ENCODE measurements at places on chromosomes 4 and X. TPM values are rescaled to one million over a fixed set of nuclear protein-coding genes. Genes with fewer than 3 reads are reported as not detected.
A peak's percentile ranks its signal among the peaks of the same experiment; 100 is the strongest.

DNA sequence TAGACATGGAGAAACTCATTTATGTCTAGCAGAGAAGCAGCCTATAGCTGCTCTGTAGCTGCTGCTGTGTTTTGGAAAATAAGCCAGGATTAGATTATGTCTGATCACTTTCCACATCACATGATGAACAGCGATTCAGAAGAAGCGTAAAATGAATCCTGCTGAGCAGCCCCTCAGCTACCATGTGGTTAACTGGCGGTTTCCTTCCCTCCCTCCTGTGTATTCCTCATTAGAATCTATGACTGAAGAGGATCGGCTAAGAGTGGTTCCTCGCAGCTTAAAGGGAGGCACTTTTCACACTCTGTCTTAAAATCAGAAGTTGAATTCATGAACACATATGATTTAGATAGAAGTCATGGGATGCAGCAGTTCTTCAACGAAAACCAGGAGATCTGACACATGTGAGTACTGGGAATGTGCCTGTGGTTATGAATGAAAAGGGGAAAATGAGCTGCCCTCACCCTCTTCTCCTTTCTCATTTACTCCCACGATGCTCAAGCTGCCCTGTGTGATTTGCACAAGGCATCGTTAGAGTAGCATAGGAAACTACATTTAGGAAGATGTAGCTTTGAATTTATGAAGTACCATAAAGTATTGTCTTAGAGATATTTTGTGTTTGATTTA, at the start of gene PPEF1:
TSS of gene PPEF1 (plus strand) at position 220 of the 624 bp plus-strand sequence. CDS start at position 356, 136 bp downstream.
- no peak for DNase-seq

DNA sequence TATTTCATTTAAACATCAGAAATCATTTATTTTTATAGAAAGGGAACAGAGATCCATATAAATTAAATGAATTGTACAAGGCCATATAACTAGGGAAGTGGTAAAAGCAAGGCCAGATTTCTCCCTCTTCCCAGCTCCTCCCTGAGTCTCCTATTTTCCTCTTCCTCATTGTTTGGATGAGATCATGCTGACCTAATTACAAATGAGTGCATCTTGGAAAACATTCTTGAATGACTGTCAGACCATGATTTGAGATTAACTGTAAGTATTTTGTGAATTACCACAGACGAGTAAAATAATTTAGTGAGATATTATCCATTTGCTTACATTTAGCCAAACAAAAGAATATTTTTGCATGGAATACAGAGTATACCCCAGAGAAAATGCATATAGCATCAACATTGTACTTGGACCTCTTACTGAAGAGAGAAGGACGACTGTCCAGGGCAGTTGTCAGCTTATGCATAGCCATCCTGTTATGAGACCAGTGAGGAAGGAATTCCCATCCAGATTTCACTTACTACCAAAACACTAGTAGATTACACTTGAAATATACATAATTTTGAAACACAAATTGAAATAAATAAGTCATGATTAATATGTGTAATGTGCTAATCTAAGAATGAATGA, 47.3 kb downstream of the SLAIN2 start:
- no peak for DNase-seq

- no peak for DNase-seq
Observed at GRCh38 chr4:88101165-88101564, 57.3 kb downstream of the ABCG2 start.

GRCh38 chr4:90689739-90690138, 562.5 kb downstream of the CCSER1 start:
- DNase-seq: no peak

DNA sequence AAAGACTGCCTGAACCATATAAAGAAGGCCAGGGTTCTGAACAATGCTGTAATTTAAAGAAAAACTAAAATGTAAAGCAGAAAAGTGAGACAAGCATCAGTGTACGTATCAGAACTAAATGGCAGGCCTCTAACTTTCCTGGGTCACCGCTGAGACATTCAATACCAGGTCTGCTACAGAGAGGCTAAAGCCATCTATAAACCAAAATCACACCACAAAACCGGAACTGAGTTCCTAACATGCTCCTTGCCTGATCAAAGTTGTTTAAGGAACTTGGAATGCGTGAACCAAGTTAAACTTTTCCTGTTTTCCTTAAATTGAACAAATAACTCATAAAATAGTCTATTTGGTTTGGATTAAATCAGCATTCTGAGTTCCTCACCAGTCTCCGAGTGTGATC, 55.3 kb upstream of the TECRL start:
- DNase-seq: no peak

DNA sequence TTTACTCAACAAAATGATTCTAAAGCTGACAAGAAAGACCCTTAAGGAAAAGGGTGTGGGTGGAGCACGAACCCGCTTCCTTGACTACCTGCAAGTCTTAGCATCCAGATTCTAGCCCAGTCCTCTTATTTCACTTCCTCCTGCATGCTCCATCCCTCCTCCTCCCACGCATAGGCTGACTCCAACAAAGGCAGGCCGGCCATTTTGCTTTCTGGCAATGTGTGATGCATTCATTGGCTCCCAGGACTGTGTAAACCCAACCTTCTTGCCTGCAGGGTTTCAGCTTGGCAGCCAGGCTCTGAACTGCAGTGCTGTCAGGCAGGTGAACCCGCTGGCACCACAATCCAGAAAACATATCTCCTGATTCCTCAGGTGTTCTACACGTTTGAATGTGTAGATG, 39.3 kb downstream of the RTL9 start:
- no peak for DNase-seq

GRCh38 chr4:114606245-114606644, 7.6 kb downstream of the UGT8 start:
- DNase-seq: no peak

DNA sequence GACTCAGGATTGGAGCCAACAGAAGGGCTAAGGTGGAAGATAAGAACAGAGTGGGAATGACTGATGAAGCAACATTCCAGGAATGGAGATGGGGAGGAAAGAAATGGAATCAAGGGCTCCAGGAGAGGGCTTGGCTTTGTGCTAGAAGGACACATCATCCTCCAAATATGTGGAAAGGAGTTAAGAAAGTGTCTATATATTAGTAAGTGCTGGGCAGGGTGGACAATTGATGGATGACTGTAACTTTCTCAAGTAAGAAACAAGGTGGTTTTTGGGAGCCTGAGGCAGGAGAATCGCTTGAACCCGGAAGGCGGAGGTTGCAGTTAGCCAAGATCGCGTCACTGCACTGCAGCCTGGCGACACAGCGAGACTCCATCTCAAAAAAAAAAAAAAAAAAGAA, 71.6 kb upstream of the NFKB1 start:
- DNase-seq: no peak

- no peak for DNase-seq
Observed at GRCh38 chr4:98577956-98578355, 80.5 kb downstream of the TSPAN5 start.

GRCh38 chr4:47839259-47839658, 1.4 kb upstream of the CORIN start:
- DNase-seq: no peak

DNA sequence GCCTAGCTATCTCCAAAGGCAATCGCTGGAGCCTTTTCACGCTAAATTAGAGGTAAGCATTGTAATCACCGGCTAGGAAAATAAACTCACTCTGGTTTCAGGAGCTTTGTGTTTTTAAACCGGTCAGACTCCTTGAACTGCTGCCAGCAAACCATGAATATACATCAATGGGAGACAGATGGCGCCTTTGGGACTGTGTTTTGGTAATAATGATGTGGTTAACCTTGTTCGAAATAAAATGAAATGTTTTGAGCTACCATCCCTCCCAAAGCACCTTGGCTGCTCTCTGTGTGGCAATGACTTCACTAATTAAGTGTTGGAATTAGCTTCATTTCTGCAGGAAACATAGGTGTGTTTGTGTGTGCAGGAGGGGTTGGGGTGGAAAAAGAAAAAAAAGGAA, 65.3 kb downstream of the CLNK start:
- no peak for DNase-seq

- no peak for DNase-seq
Observed at GRCh38 chr4:74830928-74831327, 36.6 kb upstream of the BTC start.

DNA sequence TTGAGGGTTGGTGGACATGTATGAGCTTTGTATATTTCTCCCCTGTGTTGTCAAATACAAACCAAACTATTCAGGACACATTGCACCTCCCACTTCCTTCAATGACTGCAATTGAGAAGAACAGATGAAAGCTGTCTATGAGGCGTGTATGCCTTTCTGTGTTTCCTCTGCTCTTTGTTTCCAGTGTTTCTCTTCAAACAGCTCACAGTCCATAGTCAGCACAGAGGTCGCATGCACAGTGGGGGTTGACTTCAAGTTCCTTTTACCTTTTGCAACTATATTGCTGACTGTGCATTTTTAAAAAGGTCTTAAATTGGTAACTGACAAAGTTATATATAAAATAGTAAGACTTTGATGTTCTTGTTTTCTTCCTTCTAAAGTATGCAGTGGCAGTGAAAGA, 957.8 kb downstream of the C4orf33 start:
- DNase-seq: no peak

- DNase-seq: peak; percentile 9
Observed at GRCh38 chr4:132297346-132297745, 851.7 kb upstream of the PCDH10 start.

DNA sequence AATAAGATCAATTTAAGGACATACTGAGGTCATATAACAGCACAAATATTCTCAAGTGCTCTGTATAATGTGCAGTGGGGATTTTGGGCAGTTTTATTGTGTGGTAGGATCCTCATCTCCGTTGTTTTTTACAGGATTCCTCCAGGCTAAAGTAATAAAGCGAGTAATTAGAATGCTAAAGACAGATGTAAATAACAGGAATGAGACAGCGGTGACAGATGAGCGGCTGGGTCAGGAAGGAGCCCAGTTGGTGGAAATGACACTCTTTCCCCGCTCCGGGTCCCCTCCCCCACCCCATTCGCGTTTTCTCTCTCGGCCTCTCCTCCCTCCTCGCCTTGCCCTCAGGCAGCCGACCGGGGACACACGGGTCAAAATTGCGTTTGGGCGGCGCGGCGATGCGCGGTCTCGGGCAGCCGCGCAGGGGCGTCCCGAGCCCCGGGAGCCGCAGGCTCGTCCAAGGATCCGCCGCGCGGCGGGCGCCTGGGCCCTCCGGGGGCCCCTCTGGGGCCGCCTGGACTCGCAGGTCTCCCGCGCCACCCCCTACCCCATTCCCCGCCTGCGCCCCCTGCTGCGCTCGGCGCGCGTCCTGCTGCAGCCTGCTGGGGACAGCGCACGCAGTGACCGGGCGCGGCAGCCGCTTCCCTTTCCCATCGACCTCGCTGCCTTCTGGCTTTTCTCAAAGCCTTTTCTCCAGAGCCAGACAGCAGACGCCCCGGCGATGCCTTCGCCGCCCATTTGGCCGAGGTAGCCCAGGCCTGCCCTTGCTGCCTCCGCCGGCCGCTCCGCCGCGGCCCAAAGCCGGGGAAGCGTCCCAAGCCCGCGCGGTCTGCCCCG, 16.2 kb downstream of the POU4F2 start:
- no peak for DNase-seq

- no peak for DNase-seq
Observed at GRCh38 chrX:72018277-72019112, 107.8 kb downstream of the NHSL2 start.

GRCh38 chr4:95610061-95610569, 61.3 kb upstream of the UNC5C start:
- no peak for DNase-seq

DNA sequence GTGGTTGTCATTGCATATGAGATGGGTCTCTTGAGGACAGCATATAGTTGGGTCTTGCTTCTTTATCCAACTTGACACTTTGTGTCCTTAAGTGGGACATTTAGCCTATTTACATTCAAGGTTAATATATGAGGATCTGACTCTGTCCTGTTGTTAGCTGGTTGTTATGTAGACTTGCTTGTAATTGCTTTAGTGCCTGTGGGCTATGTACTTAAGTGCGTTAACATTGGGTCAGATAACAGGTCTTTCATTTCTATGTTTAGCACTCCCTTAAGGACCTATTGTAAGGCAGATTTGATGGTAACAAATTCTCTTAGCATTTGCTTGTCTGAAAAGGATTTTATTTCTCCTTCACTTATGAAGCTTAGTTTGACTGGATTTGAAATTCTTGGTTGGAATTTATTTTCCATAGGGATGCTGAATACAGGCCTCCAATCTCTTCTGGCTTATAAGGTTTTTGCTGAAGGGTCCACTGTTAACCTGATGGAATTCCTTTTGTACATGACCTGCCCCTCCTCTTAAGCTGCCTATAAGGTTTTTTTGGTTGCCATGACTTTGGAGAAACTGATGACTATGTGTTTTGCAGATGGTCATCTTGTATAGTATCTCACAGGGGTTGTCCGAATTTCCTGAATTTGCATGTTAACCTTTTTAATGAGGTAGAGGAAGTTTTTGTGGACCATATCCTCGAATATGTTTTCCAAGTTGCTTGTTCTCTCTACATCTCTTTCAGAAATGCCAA, 162.0 kb downstream of the NKX6-1 start:
- DNase-seq: no peak

DNA sequence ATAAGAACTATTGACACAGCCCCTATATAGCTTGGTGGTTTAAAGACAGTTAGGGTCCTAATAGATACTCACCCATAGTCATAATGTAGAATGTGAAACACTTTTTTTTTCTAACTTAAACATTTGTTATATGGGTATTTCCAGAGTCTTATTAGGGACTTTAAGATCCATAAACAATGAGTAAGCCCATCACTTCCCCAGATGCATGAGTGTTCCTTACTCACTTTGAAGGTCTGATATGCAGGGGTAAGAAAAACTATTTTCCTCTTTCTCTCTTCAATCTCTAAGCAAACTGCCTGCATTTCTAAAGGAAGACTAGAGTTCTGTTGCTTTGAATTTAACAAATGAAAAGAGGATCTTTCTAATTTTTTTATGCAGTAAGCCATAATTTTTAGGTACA, 443.6 kb upstream of the PITX2 start:
- DNase-seq: no peak

- DNase-seq: no peak
Observed at GRCh38 chrX:41923978-41924683, 777 bp upstream of the CASK start.

DNA sequence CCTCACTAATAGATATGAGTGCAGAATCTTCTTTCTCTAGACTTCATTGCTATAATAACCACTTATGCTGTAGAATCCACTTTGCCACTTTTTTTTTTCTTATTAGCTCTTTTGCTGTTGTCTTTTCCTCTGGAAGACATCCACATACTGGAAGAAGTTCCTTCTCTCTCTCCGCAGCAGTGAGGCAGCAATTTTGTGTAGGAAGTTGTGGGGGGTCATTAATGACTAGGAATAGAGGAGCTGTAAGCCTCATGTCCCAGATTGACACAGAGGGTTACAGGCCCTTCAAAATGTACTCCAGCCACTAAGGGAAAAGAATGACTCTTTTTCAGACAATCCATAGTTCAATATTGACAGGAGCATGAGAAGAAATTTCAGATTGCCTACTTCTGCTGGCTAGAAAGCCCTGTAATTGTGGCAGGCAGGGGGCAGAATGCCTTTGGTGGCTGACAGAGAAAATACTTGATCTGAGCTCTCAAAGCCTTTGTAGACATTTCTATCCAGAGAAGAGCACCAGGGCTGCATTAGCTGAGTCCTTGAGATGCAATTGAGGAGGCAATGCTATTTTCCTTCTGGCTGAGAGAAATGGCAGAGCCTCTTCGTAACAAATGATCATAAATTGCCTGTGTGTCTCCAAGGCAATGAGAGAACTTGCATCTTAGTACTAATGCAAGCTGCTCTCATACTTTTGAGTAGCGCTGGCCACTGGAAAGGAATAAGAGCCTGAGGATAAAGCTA, 856.2 kb downstream of the STIM2 start:
- no peak for DNase-seq

GRCh38 chr4:138275963-138276621, 33.9 kb upstream of the SLC7A11 start:
- peak; percentile 88 for DNase-seq

Gene IDUA
- 32.3 TPM for total RNA-seq

Gene STOX2
- 1.1 TPM for total RNA-seq

Gene FRAS1
- total RNA-seq: 23.1 TPM

Gene GPR119
- total RNA-seq: not detected

Gene NUDT10
- total RNA-seq: 1.4 TPM

Gene PARM1
- total RNA-seq: 0.06 TPM

Gene ASB12
- total RNA-seq: 2.0 TPM
